ENCODE measurements at places on chromosomes 2 and 18.
A peak's percentile ranks its signal among the peaks of the same experiment; 100 is the strongest.

DNA sequence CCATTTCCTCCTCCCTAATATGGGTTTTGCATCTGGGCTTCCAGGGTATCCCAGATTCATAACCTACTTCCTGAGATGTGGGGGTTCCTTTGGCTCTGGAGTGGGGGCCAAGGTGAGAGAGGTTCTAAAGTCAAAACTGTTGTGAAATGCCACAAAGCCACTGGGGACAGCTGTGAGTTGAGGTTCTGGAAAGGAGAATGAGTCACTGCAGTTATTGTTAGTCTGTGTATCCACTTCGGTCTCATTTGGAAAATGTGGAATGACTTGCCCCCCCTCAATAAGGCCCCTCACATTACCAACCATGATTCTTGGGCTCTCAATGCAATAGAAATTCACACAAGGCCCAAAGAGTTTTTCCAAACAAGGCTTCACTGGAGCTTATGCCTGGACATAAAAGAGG is 51.1 kb upstream of the LGALSL start:
- H3K27me3 ChIP-seq = no peaks in the 10 kb centered on the region
- H3K4me3 ChIP-seq = no peak overlapping the region
- peaks cover 67% of the 10 kb centered on the region for H3K4me1 ChIP-seq
- H3K36me3 ChIP-seq = no peaks in the 10 kb centered on the region

- H3K4me3 ChIP-seq = no peak overlapping the region
- peaks cover 52% of the 10 kb centered on the region for H3K36me3 ChIP-seq
- H3K27ac ChIP-seq = no peak overlapping the region
- no peaks in the 10 kb centered on the region for H3K27me3 ChIP-seq
- no peak for DNase-seq
- peaks cover 9% of the 10 kb centered on the region for H3K4me1 ChIP-seq
Measured at GRCh38 chr2:106108351-106108750, 85.8 kb downstream of the UXS1 start.

DNA sequence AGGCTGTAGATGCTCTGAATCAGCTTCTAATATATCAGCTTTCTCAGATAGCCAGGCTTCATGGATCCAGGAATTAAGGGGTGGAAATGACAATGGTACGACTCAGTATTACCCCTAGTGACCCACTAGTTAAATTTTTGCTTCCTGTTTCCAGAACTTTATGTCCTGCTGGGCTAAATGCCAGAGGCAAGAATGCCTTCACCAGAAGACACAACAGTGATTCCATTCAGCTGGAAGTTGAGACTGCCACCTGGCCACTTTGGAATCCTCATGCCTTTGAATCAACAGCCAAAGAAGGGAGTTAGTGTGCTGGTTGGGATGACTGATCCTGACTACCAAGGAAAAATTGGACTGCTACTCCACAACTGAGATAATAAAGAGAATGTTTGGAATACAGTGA is 239.1 kb downstream of the ASXL3 start:
- H3K27ac ChIP-seq = no peak overlapping the region
- H3K4me3 ChIP-seq = no peak overlapping the region
- H3K4me1 ChIP-seq = no peaks in the 10 kb centered on the region
- DNase-seq = no peak
- H3K36me3 ChIP-seq = no peaks in the 10 kb centered on the region

- H3K36me3 ChIP-seq = peaks cover 64% of the 10 kb centered on the region
- H3K27me3 ChIP-seq = no peaks in the 10 kb centered on the region
- DNase-seq = no peak
- peak overlapping the region; percentile 18 for H3K27ac ChIP-seq
Measured at GRCh38 chr2:86068136-86068588, 37.5 kb downstream of the POLR1A start.

DNA sequence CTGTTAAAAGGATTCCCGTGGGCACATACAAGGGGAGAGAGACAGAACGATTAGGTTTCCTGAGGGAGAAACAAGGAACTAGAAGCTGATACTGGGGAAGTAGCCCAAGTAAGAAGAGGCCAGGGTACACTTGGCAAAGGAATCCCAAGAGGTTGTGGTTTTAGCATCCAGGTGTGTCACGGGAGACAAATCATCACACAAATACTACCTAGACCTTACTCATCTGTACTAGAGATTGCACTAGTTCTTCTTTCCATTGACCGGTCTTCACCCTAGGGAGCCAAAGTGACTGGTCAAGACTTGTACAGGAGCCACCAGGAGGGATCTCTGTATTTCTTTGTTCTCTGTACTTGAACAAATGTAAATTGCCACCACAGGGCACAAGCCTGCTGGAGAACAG is 14.2 kb upstream of the NR4A2 start:
- H3K4me1 ChIP-seq = peaks cover 7% of the 10 kb centered on the region
- no peak for DNase-seq
- H3K36me3 ChIP-seq = no peaks in the 10 kb centered on the region
- H3K27me3 ChIP-seq = no peaks in the 10 kb centered on the region
- H3K27ac ChIP-seq = no peak overlapping the region

DNA sequence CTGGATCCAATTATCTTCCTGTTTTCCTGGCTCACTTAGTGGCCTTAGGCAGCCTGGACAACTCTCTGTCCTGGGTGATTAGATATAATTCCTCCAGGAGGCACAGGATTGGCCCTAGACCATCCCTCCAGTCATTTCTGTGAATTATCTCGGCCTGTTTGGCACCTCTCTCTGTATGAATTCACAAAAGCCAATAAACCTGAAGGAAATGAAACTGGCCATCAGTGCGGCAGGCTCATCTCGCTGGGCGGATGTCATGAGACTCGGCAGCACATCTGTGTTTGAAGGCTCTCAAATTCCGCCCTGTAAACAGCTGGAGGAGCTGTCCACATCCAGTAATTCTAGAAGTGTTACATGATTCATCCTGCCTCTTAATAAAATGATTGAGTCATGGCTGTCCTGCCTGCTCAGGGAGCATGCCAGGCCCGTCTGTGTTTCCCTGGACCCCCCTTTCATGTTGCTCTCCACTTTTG is 38.6 kb downstream of the ACOXL start:
- H3K36me3 ChIP-seq = no peaks in the 10 kb centered on the region
- peak overlapping the region; percentile 20 for H3K4me3 ChIP-seq
- no peaks in the 10 kb centered on the region for H3K4me1 ChIP-seq
- DNase-seq = no peak
- no peak overlapping the region for H3K27ac ChIP-seq
- H3K27me3 ChIP-seq = no peaks in the 10 kb centered on the region

DNA sequence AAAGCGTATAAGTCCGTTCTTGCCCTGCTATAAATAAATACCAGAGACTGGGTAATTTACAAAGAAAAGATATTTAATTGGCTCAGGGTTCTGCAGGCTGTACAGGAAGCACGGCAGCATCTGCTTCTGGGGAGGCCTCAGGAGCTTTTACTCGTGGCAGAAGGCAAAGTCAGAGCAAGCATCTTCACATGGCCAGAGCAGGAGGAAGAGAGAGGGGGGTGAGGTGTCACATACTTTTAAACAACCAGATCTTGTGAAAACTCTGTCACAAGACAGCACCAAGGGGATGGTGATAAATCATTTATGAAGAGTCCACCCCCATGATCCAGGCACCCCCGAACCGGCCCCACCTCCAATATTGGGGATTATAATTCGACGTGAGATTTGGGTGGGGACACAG is 130.6 kb downstream of the LTBP1 start:
- no peaks in the 10 kb centered on the region for H3K36me3 ChIP-seq
- H3K4me3 ChIP-seq = no peak overlapping the region
- no peak overlapping the region for H3K27ac ChIP-seq
- H3K27me3 ChIP-seq = no peaks in the 10 kb centered on the region
- H3K4me1 ChIP-seq = peaks cover 5% of the 10 kb centered on the region
- DNase-seq = no peak

- no peak overlapping the region for H3K4me3 ChIP-seq
- no peaks in the 10 kb centered on the region for H3K27me3 ChIP-seq
- H3K36me3 ChIP-seq = no peaks in the 10 kb centered on the region
- H3K4me1 ChIP-seq = peaks cover 19% of the 10 kb centered on the region
- no peak overlapping the region for H3K27ac ChIP-seq
- DNase-seq = peak; percentile 75
Measured at GRCh38 chr2:238141541-238142318, 3.3 kb downstream of the KLHL30 start.

DNA sequence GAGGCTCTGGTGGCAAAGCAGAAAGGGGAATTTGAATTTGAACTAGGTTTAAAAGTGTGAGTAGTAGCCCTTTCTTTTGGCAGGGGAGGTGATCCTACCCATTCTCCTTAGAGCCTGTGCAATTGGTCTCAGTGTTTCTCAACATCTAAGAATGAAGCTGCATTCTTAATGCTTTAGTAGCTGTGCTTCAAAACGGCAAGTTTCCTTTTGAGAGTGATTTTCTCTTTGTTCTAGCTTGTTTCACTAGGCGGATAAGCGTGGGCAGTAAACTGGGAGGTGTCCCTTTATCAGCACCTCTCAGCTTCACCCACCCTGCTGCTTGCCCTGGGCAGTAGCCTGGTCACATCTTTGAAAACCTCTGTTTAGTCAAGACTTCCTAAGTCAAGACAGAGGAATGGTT is 6.7 kb downstream of the CRIM1 start:
- H3K4me3 ChIP-seq = no peak overlapping the region
- peaks cover 79% of the 10 kb centered on the region for H3K4me1 ChIP-seq
- H3K27ac ChIP-seq = peak overlapping the region; percentile 51
- H3K36me3 ChIP-seq = no peaks in the 10 kb centered on the region
- DNase-seq = no peak

GRCh38 chr2:216730871-216731270 is 35.5 kb upstream of the IGFBP5 start:
- H3K27me3 ChIP-seq = no peaks in the 10 kb centered on the region
- no peak overlapping the region for H3K27ac ChIP-seq
- DNase-seq = no peak
- no peaks in the 10 kb centered on the region for H3K4me1 ChIP-seq

GRCh38 chr2:128727914-128728313 is 409.2 kb upstream of the HS6ST1 start:
- H3K27me3 ChIP-seq = no peaks in the 10 kb centered on the region
- no peaks in the 10 kb centered on the region for H3K36me3 ChIP-seq
- H3K4me1 ChIP-seq = no peaks in the 10 kb centered on the region
- H3K4me3 ChIP-seq = no peak overlapping the region
- H3K27ac ChIP-seq = no peak overlapping the region

DNA sequence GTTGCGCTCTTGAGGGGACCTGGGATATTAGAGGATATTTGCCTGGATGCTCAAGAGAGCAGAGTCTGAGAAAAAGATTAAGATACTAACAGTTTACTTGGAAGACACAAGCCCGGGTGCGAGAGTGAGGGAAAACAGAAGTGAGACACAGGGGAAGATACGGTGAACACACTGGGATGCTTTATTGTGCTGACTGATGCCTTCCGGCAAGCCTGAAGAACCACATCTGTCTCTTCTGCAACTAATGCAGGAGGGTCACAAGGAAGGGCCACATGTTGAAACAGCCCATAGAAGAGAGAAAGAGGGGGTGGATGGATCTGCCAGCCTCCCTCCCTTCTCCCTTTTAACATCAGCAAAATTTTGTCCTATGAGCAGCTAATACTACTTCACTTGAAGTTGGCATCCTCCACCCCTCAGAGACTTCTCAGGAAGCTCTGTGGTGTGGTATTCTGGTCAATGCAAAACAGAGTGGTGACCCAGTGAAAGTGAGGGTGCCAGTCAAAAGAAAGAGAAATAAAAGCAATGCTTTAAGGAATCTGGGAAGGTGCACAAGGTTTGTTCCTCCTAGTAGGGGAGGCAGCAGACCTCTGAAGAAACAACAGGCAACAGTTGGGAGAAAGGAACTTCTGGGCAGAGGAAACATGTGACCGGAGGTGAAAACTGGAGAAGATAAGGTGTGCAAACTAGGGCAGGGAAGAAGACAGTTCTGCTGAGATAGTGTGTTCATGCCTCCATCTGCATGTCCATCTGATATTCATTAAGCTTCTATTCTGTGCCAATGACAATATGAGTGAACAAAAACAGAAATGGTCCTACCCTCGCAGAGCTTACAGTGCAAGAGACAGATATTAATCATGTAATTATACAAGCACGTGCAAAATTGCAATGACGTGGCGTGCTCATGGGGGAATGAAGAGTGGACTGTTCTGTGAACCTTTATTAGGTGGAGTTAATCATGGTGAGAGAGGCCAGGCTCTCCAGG is 107.1 kb downstream of the LYPD6B start:
- H3K4me1 ChIP-seq = no peaks in the 10 kb centered on the region
- H3K4me3 ChIP-seq = no peak overlapping the region
- DNase-seq = no peak
- H3K36me3 ChIP-seq = no peaks in the 10 kb centered on the region
- H3K27ac ChIP-seq = no peak overlapping the region

DNA sequence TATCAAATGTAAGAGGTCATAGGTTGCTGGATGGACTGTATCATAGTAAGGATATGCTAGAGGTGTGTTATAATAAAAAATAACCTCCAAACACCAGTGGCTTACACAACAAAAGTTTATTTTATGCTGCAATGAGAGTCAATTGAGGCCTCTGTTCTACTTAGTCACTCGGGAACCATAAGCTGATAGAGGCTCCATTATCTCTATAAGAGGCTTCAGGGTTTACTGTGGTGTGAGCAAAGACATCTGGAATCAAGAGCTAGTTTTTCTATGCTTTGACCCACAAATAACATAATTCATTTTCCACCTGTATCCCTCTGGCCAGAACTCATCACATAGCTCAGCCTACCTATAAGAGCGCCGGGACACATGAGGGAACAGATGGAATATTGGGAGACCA is 47.5 kb upstream of the NEMP2 start:
- no peak overlapping the region for H3K4me3 ChIP-seq
- H3K27ac ChIP-seq = no peak overlapping the region
- no peaks in the 10 kb centered on the region for H3K36me3 ChIP-seq
- no peak for DNase-seq
- peaks cover 18% of the 10 kb centered on the region for H3K4me1 ChIP-seq

GRCh38 chr2:19050354-19050753 is 308.1 kb downstream of the OSR1 start:
- H3K4me1 ChIP-seq = peaks cover 1% of the 10 kb centered on the region
- H3K27ac ChIP-seq = no peak overlapping the region
- H3K4me3 ChIP-seq = no peak overlapping the region
- no peaks in the 10 kb centered on the region for H3K27me3 ChIP-seq

DNA sequence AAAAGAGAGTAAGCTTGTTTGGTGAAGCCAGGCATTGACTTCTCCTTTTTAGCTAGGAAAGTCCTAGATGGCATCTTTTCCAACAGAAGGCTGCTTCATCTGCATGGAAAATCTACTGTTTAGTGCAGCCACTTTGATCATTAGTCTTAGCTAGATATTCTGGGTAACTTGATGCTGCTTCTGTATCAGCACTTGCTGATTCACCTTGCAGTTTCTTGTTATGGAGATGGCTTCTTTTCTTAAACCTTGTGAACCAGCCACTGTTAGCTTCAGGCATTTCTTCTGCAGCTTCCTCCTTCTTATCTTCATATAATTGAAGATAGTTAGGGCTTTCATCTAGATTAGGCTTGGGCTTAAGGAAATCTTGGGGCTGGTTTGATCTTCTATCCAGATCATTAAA is 639.7 kb downstream of the TDRD15 start:
- H3K4me1 ChIP-seq = no peaks in the 10 kb centered on the region
- no peak overlapping the region for H3K27ac ChIP-seq
- no peak overlapping the region for H3K4me3 ChIP-seq

DNA sequence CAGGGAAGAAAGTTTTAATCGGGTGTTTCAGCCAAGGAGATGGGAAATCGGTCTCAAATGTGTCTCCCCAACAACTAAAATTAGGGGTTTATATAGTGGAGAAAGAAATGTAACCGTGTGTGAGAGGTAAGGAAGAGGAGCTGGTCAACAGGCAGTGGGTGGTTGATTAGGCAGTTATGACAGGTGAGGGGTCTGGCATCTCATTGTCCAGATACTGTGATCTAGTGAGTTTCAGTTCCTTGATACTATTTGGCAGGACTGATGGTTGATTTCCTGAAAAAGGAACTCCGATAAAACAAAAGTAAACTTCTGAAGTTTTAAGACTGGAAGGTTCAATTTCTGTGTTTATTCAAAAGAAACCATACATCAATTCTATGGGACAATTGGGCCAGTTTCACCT is 197.9 kb downstream of the LPIN1 start:
- DNase-seq = no peak
- no peaks in the 10 kb centered on the region for H3K4me1 ChIP-seq
- H3K36me3 ChIP-seq = no peaks in the 10 kb centered on the region
- no peak overlapping the region for H3K27ac ChIP-seq
- no peaks in the 10 kb centered on the region for H3K27me3 ChIP-seq
